ENCODE measurements at places on chromosomes 2 and 18.

DNA sequence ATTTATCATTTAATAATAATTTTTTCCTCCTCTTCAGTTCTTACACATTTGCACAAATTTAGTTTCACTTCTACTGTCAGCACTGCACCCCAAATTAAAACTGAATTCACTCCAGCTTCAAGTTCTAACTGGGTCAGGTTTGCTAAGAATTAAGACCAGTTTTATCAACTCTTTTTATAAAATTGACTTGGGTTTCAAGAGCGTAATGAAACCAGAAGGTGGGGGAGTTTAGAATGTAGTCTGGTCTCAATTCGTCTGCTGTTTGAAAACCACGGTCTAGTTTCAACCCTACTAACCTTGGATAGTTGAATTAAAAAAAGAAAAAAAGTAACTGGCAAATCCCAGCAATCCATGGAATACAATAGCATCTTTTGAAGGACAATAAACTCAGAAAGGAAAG lies 14.3 kb upstream of the CTLA4 start:
- DNase-seq, result no peak

DNA sequence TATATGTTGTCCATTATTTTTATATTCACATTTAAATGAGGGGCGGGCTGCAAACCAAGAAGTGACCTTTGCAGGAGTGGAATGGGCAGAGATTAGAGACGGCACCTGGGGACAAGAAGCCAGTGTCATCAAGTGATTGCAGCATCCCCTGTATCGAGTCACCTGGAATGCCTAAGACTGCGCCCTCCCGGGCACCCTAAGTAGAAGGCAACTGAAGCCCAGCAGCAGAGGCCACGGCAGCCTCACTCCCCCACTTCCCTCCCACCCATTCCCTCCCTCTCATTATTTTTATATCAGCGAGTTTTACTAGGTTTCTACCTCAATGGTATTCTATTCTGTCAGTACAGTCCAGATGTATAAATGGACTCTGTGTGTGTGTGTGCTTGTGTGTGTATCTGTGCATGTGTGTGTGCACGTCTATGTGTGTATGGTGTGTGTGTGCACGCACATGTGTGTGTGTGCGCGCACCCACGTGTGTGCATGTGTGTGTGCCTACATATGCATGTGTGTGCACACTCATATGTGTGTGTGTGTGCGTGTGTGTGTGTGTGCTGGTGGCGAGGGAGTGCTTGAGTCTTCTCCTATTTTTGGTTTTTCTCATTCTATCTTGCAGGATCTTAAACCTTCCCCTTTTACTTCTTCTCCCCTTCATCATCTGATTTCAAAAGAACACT lies 106.8 kb upstream of the SLC66A3 start:
- DNase-seq, result no peak

GRCh38 chr2:197672371-197672893 lies 3.0 kb downstream of the RFTN2 start:
- DNase-seq, result no peak

- DNase-seq, result no peak
Observed at GRCh38 chr2:48483506-48483905, 46.4 kb upstream of the STON1 start.

DNA sequence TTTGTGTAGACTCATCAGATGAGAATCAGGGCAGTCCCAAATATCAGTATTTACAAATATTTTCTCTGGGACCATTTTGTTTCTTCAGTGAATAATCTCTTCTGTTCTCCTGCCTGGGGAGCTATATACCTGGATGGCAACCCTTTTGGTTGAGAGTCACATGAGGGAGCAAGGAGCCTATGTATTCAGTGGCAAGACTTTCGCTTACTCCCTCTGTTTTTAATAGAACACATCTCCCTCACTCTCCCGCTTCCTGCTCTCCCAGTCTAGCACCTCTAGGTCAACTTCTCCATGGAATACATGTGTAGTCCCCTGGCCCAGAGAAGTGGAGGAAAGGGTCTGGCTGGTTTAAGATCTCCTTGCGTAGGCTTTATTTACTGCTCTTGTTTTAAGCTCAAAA lies 600.3 kb downstream of the CCDC85A start:
- no peak for DNase-seq

- no peak for DNase-seq
Observed at GRCh38 chr2:39488450-39488849, 51.4 kb upstream of the MAP4K3 start.

DNA sequence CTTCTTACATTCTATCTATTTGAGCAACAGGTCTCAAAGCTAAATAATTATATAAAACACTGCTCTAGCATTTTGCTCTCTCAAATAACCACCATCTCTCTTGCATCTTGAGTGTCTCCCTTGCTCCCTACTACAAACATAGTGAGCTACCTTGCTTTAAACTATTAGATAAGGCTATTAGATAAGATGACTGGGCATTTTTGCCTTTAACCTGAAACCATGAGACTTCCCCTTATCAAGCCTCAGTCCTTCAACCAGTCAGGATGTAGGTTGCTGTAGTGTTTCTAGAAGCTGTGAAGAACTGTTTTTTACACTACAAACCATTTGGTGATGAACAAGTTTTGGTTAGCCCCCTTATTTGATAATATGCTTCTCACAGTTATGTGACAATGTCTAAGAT lies 115.4 kb upstream of the MAP2 start:
- DNase-seq, result no peak

- DNase-seq, result no peak
Observed at GRCh38 chr18:56747032-56747658, 96.0 kb downstream of the WDR7 start.
